ENCODE measurements at places on chromosomes 16 and 17.

- DNase-seq = no peak
Measured at GRCh38 chr16:85829171-85829719, 29.8 kb downstream of the COX4I1 start.

DNA sequence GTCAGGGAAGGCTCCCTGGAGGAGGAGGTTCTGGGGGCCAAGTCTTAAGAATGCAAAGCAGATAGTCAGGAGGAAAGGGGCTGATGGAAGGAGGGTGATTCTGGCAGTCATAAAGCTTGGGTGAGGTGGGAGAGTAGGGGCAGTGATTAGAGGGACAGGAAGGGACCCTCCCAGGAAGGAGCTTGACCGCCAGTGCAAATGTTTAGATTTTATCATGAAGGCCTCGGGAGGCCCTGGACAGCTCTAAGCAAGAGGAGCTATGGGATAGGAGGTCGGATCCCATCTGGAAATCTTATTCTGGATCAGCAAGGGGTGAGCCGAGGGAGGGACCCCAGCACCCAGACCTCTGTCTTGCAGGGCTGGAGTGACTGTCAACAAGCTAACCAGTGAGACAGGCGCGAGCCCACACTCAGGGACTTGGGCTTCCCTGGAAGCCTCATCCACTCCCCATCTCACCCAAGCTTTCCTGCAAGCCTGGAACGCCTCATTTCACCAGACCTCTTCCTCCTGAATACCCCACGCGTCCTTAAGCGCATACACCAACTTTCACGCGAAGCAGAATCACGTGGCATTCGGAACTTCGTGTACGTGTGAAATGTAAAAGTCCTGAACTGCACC is 52.0 kb upstream of the CBX4 start:
- DNase-seq = no peak

DNA sequence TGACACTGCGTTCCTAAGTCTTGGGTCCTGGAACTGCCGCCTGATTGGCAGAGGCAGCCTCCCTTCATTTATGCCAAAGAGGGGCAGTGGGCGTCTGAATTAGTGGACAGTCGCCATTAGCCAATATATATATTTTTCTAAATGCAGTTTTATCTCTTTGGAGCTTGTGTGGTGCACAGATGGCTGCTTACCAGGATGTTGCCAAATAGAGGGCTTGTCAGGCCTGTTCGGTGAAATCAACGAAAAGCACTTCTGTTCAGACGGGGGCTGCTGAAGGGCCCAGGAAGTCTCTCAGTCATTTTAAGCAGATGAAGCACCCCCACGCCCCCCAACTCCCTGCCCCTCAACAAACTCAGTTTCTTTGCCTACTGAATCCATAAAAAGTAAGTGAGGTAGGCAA is 66.0 kb downstream of the RAP1GAP2 start:
- DNase-seq = no peak

- no peak for DNase-seq
Measured at GRCh38 chr16:66369055-66369592, 2.6 kb downstream of the CDH5 start.

DNA sequence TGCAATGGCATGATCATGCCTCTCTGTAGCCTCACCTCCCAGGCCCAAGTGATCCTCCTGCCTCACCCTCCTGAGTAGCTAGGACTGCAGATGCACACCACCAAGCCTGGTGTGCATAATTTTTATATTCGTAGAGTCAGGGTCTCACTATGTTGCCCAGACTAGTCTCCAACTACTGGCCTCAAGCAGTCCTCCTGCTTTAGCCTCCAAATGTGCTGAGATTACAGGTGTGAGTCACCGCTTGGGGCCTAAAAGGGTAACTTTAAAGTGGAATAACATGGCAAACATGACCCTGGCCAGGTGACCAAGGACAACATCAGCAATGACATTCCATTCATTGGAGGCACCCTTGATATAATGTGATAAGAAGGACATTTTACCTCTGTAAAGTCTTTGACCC is 26.1 kb downstream of the HSBP1 start:
- DNase-seq = no peak

DNA sequence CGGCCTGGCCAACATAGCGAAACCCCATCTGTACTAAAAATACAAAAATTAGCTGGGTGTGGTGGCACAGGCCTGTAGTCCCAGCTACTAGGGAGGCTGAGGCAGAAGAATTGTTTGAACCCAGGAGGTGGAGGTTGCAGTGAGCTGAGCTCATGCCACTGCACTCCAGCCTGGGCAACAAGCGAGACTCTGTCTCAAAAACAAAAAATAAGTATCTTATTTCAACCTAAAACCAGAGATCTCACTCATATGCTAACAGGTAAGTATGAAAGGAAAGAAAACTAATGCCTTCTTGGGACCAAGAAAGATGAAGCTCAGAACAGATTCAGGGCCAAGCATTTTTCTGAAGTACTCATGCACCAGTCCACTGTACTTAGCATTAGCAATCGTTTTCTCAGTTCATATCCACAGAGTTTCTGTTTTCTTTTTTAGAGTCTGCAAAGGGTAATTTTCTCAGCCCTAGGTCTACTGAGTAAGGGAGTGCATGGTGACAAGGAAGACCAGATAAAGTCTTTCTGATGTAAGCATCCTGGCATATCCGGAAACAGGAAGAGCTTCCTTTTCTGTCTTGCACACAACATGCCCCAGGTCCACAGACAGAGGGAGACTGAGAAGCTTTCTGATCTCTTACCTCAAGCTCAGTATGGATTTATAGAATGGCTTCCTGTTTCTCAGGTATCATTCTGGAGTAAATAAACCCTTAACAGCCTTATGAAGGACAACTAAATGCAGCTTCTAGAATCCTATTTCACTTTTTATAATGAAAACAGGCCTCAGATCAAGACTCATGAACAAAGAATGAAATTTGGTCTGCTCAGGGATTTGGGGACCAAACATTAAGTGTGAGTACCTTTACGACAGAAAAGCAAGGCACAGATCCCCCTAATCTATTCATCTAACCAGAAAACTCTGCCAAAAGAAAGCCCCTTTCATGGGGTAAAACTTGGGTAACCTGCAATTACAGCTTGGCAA is 38.7 kb upstream of the FOXJ1 start:
- no peak for DNase-seq

DNA sequence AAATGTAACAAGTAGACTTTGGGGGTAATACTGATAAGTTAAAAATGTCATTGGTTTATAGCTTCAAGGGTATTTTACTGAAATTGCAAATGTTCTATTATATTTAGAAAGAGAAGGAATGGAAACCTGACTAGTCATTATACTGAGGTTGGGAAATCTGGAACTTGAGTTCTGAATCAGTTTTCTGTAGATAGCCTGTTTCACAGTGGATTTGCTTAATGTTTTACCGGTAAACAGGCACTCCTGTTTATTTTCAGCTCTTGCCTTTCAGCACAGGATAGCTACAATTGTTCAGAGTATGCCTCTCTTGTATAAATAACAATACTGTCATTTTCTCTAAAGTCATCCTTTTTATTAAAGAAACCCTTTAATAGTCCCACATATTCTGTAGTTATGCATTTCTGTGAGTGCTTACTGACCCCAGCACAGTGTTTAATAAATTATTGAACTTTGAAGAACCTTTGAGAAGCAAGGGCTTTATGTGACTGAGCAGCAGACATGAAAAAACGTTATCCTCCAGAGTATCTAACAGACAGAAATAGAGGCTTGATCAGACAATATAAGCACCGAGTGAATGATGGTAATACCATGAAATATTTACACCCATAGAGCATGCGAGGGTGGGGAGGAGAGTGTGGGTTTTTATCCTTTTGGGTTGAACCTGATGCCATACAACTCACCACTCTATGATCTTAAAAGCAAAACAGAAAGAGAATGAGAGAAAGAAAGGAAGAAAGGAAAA is 58.2 kb downstream of the FTO start:
- DNase-seq = no peak

GRCh38 chr16:87032554-87032953 is 284.6 kb downstream of the C16orf95 start:
- no peak for DNase-seq

- no peak for DNase-seq
Measured at GRCh38 chr17:54754560-54754959, 146.1 kb upstream of the TOM1L1 start.

- DNase-seq = no peak
Measured at GRCh38 chr17:40092581-40092980, 7.8 kb downstream of the NR1D1 start.

DNA sequence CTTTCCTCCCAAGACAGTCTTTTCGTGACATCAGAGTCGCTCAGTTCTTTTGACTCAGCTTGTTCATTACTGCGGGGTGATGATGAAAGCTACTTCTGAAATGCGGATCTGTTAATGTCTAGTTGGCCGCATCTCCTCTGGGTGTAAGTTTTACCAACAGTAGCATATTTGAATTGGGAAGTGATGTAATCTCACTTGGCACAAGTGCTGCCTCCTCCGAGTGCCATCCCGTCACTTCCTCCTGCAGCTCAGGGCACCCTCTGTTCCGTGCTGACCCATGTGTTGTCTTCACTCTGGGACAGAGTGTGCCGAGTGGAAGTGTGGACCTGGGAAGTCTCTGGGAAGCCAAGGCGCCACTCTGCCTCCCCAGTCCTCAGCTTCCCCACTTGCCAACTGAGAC is 8.9 kb downstream of the ADAD2 start:
- no peak for DNase-seq

GRCh38 chr16:79943736-79944135 is 343.2 kb upstream of the MAF start:
- DNase-seq = no peak

DNA sequence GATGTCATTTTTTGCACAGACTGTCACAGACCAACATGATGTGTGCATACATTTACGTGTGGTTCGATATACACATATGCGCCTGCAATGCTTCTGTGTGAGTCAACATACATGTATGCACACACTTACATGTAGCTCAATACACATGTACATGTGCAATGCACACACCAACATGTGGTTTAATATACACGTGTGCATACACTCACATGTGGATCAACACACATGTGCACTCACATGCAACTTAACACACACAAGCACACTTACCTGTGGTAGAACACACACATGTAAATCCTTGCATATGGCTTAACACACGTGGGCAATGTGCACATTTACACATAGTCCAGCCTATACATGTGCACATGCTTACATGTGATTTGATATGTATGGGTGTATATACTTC is 97.5 kb downstream of the CYLD start:
- DNase-seq = no peak

DNA sequence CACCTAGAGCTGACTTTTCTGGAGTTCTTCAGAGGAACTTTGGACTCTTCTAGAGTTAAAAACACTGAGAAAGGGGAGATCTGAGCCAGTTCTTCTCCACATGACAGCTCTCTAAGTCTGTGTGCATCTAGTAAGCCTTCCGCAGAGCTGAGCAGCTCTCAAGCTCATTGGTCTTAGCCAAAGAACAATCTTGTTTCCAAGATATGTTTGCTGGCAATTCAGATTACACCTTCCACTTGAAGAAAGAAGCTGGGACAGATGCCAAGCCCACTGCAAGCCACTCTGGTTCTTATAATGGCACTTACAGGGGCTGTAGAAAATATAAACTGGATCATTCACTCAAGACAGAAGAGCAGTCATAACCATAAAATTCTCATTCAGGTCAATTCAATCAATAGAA is 134.1 kb upstream of the TOX3 start:
- DNase-seq = peak; percentile 74

GRCh38 chr17:74328487-74328886 is 2.5 kb downstream of the KIF19 start:
- no peak for DNase-seq

DNA sequence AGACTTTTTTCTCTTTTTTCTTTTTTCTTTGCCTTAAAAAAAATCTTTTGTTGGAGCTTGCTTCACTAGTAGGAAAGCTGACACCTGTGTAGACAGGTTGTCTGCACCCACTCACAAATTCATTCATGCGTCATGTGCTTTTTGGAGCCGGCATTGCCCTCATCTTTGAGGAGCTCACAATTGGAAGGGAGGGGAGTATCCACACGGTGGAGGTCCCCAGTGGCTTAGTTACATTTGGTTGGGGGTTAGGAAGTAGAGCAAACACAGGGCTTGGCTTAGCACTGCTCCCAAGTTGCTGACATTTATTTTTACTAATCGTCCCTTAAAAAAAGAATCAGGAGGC is 18.7 kb upstream of the MEIOB start:
- peak; percentile 6 for DNase-seq

DNA sequence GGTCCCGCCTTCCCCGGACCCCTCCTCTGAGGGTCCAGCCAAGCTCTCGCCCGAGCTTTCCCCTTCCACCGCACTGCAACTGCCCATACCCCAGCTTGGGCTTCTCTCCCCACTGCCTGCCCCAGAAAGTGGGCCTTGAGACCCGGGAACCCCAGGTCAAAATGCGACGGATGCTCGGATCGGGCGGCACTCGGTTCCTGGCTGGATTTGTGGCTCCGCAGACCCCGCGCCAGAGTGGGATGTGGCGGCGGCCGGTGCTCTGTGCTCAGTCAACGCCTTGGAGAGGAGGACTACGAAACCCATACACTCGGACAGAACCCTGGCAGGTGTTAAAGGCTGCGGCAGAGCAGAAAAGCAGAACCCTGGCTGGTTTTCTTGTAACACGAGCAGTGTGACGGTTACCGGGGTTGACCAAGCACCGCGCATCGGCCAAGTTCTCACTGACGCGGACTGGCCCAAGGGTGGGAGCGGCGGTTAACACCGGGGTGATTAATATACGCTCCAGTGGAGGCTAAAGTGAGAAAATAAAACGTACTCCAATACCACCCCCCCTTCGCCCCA is 885 bp upstream of the SLFN13 start:
- no peak for DNase-seq
